COLO829 (cell line): ENCODE measurements at places on chromosomes 3 and 15.
A peak's percentile ranks its signal among the peaks of the same experiment; 100 is the strongest.

DNA sequence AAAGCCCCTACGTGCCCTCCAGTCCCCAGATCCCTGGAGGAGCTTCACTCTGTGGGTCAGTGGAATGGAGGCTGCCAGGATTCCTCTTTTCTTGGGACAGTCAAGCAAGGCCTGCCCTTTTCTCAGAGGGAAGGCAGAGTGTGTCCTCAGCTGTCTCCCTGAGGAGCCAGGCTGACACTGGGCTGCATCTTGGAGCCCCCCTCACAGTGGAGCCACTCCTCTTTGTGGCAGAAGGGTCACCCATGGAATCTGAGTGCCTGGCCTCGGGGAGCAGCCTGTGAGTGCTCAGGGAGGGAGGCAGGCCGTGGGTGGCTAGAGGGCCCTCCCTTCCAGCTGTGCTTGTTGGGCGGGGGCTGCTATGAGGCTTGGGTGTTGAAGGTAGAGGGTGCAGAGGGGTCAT lies 41.2 kb downstream of the BOC start:
- DNase-seq: no peak

DNA sequence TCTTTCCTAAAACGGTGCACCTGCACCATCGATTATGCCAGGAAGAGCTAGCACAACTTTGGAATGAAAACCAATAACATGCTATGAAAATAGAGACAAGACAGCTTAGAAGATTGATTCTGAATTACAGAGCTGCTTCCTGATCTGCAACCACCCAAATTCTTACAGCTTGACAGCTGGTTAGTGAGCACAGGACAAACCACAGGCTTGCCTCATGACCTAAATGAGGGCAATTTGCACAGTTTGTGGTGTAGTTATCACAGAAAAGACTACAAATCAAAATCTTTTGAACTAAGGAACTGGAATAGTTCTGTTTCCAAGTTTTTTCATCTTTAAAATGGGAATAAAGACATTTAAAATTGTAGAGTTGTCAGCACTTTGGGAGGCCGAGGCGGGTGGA lies 533.5 kb downstream of the NAALADL2 start:
- DNase-seq: no peak

- no peak for DNase-seq
These were observed 758 bp downstream of the SELENOK start for GRCh38 chr3:53890726-53891475.

DNA sequence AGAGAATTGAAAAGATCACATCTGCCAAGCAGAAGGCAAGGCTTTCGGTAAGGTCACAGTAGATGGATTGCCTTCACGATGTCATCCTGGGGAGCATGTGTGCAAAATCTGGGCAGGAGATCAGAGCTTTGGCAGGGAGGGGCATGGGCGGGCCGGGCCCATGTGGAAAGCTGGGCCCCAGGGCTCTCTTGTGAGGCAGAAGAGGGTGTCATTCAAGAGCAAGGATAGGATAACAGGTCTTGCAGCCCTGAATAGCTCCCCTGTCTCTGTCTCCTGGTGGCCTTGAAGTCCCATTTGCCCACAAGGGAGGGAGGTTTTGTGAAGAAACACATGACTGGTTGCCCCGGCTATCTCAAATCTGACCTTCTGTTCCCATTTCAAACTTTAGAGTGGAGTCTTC lies 172.0 kb downstream of the OPA1 start:
- no peak for DNase-seq

GRCh38 chr15:39792025-39792843 lies 9.6 kb upstream of the FSIP1 start:
- no peak for DNase-seq

DNA sequence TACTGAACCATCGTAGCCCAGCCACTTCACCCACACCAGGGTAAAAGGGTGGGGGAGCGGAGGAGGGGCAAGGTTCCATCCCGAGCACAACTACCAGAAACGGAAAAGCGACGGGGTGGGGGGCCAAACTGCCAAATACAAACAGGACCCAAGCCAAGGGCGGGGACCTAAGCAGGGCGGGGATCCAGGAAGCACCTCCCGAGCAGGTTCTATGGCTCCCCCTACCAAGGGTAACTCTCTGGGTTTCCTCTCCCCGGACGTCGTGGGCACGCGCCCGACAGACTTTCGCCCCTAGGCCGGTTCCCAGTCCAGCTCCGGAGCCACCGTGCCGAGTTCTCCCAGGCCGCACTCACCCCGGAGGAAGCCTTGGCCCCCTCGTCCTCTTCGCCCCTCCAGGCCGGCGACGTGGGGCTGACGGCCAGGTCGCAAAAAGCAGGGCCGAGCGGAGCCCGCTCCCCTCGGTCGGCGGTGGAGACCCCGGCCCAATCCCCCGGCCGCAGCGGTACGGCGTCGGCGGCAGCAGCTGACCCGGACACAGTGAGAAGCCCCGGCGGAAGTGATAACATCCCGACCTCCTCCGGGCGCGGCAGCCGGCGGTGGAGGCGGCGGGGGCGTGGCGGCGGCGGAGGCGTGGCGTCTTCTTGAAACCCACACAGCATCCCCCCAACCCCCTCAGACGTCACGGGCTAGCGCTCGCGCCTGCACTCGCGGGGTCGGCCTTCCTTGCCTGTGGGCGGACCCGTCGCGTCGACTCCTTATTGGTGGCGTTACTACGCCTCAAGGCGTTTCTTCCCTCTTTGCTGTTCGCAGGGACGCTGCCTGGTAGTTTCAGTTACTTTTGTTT lies at the start of gene BNIP2:
Gene BNIP2, minus strand, starts transcription at position 539 of the 844 bp plus-strand sequence. CDS start 6,863 bp downstream, outside the sequence.
- DNase-seq: peak; percentile 91

DNA sequence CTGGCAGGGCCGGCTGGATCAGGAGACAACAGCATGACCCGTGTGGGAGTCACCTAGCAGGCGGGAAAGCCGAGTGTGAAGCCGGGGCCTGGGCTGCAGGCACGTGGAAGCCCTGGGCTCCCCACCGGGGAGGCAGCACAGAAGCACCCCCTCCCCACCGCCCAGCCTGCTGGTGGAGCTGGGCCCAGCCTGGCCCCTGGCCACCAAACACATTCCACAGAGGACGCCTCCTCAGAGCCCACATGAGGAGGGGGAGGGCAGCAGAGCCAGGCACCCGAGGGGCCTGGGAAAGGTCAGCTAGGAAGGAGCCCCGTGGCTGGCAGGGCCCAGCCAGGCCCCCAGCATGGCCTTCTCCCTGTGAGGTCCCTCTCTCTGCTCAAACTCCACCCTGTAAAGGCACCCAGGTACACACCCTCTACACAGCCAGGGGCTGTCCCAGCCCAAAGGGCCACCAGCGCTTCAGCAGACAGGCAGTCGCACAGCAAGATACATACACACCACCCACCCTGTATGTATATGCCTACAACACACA lies 4.5 kb downstream of the PLXNB1 start:
- DNase-seq: no peak

DNA sequence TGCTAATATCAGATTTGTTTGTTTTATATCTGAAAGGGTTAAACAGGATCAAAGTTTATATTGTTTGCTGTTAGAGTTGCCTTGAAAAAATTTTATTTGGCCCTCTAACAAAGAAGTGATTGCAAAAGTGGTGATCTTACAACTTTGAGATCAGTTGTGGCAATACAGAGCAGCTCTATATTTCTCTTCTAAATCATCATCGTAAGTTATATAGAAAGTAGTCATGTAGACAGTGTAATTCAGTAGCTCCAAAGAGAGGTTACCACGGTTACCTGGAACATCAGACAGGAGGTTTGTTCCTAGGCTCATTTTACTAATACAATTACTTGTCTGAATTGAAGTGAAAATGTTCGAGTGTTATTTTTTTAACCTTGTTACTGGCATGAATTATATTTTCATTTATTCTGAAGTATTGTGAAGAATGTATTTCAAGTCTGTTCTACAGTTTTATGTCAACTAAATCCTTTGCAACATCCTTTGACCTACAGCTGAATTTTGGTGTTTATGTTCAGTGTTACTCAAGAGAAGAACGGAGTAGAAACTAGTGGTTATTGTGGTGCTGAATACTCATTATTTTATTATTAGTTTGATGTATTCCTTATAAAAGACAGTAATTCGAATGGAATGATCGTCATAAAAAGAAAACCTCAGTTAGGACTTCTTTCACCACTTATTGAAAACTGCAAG lies 214.2 kb downstream of the NAALADL2 start:
- no peak for DNase-seq

GRCh38 chr15:26841514-26841913 lies 25.3 kb upstream of the GABRA5 start:
- DNase-seq: no peak

- no peak for DNase-seq
These were observed 2.8 kb upstream of the FAM131A start for GRCh38 chr3:184334470-184335158.

DNA sequence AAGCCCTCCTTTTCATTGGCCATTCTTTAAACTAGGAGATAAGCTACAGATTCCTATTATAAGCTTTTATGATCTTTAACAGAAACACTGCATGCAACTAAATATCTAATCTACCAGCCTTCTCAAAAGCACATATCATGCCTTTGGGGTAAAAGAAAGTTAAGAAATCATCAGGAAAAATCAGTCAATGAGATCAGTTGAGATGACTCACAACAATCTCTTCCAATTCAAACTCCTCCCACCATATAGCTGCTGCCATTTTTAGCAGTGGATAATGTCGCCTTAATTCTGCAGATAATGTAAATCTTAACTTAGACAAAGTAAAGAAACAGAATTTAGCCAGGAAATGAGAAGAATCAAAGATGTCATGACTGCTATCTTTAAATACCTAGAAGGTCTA lies 135.2 kb upstream of the BCL6 start:
- peak; percentile 25 for DNase-seq

DNA sequence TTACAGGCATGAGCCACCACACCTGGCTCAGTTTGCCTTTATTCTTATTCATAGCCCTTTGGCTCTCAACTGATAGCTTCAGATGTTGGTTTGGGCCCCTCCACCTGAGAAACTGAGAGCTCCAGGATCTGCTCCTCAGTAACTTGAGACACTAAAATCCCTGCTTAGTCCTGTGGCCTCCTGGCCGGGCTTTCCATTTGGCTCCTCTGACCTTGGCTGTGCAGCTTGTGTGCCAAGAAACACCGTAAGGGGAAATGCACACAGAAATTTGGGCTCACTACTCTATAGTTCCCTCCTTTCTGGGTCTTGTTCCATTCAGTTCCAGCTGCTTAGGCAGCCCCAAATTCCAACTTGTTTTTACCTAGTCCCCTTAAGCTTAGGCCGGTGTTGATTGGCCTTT lies 24.9 kb downstream of the NIPA2 start:
- DNase-seq: no peak

DNA sequence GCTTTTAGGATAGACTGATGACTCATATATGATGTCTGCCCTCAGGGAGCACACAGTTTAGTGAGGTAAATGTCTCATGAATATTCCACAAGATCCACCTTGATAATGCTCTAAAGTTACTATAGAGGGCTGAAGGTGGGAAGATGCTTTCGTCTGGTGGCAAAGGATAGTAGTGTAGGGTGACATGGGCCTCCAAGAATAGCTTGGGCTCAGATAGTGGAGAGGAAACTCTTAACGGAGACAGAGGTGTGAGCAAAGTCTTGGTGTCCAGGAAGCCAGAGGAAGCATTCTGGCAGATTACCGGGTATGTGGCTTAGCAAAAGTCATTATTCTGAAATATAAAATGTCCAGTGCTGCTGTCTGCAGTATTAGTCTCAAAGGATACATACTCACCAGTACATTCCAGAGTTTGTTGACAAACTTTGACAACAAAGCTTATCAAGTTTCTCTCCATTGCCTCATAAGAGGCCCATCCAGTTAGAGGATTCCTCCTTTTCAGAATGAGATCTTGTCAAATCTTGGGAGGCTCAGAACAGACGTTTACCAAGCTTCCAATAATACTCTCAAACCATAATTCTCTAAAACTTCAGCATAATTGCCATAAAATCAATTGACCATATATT lies 316.7 kb downstream of the LPP start:
- no peak for DNase-seq

- no peak for DNase-seq
These were observed 3.1 kb upstream of the BNC1 start for GRCh38 chr15:83287541-83288027.

GRCh38 chr3:67357610-67358458 lies 296.6 kb downstream of the SUCLG2 start:
- DNase-seq: peak; percentile 59

DNA sequence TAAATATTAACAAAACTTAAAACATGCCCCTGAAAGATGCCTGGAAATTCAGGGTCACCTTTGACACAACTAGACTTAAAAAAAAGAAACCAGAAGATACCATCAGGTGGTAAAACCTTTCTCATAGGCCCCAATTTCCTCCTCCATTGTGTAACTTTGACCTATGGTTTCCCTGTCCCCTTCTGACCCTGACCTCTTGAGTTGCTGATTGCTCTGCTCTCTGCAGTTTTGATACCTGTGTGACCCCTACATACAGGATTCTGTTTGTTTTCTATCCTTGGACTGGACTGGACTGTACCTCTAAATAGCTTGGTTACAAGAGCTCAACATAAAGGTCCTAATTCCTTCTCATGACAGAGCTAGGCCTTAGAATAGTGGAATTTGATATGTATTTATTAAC lies 220.6 kb downstream of the ZIC4 start:
- DNase-seq: no peak

GRCh38 chr3:31981206-31982181 lies at the start of the genes OSBPL10 and ZNF860:
Gene OSBPL10, minus strand, starts transcription at chr3:31981262. Its CDS starts 83 bp downstream, at chr3:31981179.
Gene ZNF860, plus strand, starts transcription at chr3:31981750. Its CDS starts 7,330 bp downstream, at chr3:31989080.
- peak; percentile 50 for DNase-seq

GRCh38 chr3:17755836-17756235 lies 13.4 kb upstream of the TBC1D5 start:
- no peak for DNase-seq

- DNase-seq: no peak
These were observed 5.0 kb downstream of the GPR156 start for GRCh38 chr3:120280026-120280425.

DNA sequence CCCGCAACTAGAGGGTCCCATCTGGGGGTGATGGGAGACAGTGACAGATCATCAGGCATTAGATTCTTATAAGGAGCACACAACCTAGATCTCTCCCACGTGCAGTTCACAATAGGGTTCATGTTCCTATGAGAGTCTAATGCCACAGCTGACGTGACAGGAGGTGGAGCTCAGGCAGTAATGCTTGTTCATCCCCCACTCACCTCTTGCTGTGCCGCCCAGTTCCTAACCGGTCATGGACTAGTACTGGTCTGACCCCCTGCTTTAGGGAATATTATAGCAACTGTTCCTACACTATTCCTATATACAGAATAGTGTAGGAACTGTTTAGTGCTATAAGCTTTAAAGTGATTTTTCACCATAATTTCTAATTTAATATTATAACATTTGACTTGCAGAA lies 128.1 kb upstream of the AZI2 start:
- DNase-seq: no peak

DNA sequence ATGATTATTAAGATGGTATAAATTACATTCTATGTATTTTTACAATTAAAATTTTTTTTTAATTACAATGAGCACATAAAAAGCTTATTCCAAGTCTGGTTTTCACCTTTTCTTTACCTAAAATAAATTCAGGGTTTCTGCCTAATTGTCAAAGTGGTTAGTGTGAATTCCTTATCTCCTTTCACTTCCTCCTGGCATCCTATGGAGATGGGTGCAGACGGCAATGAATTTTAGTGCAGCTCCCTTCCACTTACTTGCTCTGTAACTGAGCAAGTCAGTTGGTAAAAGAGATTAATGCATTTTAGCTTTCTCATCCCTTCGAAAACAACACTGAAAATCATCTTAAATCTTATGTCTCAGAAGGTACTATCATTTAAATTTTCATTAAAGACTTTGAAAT lies 13.1 kb downstream of the HDGFL3 start:
- DNase-seq: no peak

GRCh38 chr3:69324362-69325025 lies 61.4 kb downstream of the FRMD4B start:
- no peak for DNase-seq

GRCh38 chr3:111882194-111882593 lies 23.1 kb downstream of the PHLDB2 start:
- no peak for DNase-seq

GRCh38 chr3:159266779-159267178 lies 464.9 kb downstream of the MFSD1 start:
- peak; percentile 71 for DNase-seq
